ENCODE measurements at places on chromosomes 1 and 21.
A peak's percentile ranks its signal among the peaks of the same experiment; 100 is the strongest.

DNA sequence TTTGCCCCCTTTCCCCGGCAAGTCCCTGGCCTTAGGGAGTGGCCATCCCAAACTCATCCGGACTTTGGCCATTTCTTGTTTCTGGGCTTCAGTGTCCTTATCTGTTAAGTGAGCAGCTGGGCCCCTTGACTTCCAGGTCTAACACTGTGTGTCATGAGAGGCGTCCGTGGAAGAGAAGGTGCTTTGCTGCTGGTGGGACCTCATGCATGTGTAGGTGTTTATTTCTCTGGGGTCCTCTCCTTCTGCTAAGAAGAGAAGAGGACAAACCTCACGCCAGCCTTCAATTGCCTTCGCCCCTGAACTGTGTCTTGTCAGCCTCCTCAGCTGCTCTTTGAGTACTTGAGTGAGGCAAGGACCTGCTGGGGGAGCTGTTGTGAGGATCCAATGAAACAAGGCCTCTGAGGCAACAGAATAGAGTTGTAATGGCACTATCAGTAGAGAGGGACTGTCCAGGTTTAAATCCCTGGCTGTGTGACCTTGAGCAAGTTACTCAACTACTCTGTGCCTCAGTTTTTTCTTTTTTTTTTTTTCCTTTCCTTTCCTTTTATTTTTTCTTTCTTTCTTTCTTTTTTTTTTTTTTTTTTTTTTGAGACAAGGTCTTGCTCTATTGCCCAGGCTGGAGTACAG lies 72.5 kb downstream of the RUNX3 start:
- DNase-seq = no peak

DNA sequence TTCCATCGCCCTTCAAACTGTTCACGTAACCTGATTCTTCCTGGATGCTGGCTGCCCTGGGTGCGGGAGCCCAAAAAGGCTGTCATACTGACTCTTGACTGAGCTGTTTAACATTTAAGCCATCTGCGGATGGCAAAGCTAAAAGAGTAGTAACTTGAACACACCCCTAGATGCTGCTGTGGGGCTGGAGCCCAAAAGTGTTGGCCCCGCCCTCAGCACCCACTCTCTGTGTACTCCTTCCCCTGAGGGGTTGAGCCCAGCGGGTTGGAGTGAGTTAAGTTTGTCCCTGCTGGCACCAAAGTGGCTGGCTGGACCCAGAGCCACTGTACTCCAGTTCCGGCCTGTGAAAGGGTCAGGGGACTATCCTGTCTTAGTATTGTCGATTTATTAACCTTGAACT lies 640.6 kb downstream of the PTPRU start:
- DNase-seq = no peak

DNA sequence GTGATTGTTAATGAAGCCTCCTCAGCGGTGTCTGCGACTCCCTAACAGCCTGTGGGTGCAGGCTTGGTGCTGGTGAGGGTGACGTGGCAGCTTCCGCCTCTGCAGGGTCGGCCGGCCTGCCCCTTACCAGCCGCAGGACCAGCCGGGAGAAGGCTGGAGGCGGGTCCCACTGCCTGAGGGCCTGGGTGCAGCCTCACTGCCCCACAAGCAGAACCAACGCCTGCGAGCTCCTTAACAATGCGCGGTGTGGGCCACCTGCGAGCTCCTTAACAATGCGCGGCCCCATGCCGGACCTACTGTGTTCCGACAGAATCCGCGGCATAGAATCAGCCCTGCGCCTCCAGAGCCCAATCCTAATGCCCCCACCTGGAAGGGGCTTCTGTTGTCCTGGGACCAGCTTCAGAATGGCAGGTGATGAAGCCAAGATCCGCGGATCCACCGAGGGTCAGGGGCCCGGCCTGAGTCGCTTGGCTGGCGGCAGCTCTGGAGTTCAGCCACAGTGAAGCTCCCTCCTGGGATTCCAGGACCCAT lies 54.4 kb upstream of the AJAP1 start:
- DNase-seq = no peak

DNA sequence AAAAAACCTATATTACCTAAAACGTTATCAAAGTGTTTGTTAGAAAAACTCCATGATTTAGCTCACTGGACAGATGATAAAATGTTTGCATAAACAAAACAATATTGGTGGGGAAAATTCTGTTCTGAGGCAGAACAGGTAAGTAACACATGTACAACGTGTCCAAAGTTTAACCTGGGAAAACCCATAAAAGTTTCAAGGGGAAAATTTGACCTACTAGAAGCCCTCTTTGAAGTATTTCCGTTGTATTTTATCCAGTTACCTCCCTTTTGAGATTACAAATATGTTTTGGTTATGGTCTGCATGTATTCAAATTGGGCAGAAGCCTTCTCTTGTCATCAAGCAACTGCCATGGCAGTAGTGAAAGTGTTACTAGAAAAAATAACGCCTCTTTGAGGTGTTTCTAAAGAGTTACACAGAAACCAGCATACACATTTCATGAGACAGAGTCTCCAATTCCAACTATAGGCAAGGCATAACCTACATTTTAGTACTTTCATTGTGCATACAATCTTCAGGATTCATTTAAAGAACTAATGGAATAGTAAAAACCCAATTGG lies 58.0 kb upstream of the PDC start:
- DNase-seq = no peak

- no peak for DNase-seq
Observed at GRCh38 chr21:32353002-32353711, 39.7 kb downstream of the URB1 start.

- no peak for DNase-seq
Observed at GRCh38 chr1:231836227-231836893, 209.8 kb downstream of the DISC1 start.

GRCh38 chr1:179229214-179230140 lies at the start of gene ABL2:
Gene ABL2, minus strand, starts transcription at chr1:179229677. Its CDS starts 280 bp downstream, at chr1:179229397.
- peak; percentile 53 for DNase-seq

DNA sequence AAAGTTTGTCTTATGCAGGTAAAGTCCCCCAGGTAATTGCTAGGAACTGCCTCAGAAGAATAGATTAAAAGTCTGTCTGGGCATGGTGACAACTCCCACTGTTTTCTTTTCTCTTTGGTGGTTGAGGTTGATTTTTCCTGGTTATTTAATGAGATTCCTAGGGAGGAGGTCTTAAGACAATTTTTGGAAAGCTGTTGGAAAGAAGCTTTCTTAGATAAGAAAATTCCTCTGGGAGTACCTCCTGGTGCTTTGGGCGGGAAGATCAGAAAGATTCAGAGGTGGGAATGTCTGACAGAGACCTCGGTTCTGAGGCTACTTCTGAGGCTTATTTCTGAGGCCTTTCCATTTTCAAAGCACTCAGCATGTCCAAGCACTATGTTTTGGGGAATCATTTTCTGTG lies 25.0 kb upstream of the IVNS1ABP start:
- no peak for DNase-seq

- no peak for DNase-seq
Observed at GRCh38 chr1:209646558-209646957, 5.7 kb downstream of the LAMB3 start.

DNA sequence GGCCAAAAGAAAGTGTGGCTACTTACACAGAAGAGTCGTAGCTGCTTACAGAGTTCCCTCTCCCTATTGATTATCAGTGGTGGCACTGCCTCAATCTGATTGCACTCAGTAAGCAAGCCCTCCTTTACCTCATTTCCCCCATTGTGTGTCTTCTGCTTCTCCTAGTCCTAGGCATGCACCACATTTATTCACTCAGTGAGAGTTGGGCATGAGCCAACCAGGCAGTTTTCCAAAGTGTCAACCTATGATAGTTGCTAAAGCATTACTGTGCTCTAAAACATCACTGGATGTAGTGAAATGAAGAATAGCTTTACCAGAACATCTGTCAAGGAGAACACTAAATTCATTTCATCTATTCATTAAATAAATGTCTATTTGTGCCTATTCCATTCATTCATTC lies 19.3 kb downstream of the GJA5 start:
- DNase-seq = no peak

DNA sequence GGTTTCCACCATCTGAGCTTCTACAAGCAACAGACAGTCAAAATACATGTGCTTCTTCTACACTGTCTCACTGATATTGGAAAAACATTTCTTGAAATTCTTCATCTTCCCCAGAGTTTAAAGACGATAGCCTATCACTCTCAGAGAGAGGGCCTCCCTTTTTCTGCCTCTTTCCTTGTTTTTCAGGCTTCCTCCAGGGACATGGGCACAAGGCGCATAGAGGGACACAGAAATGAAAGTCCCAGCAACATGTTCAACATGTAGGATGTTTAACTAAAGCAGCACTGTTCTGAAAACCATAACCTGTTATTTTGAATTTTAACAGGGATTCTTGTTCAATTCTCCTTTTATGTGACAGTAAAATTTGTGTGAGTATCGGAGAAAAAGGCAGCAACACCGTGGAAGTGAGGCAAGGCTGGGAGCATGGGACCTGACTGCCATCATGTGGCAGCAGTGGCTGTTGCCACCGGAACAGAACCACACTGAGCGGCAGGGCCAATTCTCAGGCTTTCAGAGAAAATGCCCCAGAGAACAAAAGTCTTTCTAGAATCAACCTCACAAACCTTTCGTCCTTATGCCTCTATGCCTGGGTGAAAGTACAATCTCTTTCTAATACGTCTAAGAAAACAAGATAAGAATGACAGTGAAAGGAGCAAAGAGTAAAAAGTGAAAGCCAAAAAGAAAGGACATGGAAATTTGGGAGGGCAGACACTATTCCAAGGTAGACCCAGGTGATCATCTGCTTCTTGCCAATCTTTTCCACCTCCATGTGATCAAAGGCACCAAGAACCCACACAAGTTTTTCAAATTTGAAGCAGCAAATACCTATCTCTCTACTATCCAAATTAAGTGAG lies 54.5 kb downstream of the PCNX2 start:
- peak; percentile 10 for DNase-seq

DNA sequence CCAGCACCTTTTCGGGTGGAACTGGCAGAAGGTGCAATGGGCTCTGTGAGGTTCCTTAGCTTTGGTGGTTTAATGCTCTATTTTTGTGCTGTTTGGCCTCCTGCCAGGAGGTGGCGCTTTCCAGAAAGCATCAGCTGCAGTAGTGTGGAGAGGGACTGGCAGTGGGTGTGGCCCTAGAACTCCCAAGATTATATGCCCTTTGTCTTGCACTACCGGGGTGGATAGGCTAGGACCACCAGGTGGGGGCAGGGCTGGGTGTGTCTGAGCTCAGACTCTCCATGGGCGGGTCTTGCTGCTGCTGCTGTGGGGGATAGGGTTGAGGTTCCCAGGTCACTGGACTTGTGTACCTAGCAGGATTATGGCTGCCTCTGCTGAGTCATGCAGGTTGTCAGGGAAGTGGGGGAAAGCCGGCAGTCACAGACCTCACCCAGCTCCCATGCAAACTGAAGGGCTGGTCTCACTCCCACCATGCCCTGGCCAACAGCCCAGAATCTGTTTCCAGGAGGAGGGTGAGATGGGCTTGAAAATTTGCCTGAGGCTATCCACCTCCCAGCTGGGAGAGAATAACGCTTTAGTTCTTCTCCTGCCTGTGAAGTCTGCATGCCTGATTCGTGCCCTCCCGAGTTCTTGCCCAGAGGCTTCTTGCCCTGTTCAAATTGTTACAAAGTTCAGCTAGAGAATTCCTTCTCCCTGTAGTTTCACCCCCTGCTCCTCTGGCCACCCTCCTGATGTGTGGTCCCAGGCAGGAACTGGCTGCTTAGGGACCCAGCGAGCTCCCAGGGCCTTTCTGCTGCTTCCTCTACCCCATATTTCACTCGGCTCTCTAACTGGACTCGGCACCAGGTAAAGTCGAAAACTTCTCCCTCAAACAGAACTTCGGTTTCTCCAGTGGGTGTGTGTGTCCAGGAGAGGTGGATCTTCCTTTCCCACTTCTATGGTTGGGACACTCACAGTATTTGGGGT lies 76.5 kb upstream of the BTG3 start:
- DNase-seq = peak; percentile 65

GRCh38 chr1:164223378-164223777 lies 335.6 kb upstream of the PBX1 start:
- DNase-seq = no peak

DNA sequence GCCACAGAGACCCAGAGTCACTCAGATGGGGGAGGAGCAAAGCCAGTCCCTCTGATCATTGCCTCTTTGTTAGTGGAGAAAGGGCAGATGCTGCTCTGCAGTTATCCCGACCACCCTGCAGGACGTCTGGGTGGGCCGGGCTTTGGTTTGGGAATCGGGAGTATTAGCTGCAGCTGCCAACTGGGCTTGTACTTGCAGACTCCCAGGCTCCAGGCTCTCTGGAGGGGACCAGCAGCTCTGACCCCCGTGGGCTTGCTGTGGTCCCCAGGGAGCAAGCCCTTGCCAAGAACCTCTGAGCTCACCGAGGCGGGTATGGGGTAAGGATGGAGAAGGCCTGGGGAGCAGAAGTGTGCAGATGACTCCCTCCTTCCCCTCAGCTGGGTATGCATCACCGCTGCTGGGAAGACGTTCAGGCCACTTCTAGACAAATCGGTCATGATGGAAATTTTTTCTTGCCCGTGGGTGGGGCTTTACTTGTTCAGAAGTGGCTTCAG lies 21.6 kb downstream of the MAPKAPK2 start:
- DNase-seq = peak; percentile 73

DNA sequence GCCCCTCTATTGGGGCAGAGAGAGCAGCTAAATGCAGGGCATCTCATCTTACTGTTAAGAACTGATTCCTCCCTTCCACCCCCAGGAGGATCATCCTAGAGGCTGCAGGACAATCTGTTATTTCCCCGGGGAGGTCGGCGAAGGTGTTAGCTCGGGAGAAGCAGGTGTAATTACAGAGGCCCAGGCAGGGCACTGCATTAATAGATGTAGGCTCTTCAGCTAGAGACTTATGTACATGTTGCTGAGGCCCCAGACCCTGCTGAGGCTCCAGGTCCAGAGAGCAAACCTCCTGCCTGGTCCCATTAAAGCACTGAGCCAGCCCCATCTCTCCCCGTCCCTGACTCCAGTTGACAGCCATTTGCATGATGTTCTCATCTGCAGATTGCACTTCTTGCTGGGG lies 320.3 kb upstream of the VAMP3 start:
- no peak for DNase-seq

DNA sequence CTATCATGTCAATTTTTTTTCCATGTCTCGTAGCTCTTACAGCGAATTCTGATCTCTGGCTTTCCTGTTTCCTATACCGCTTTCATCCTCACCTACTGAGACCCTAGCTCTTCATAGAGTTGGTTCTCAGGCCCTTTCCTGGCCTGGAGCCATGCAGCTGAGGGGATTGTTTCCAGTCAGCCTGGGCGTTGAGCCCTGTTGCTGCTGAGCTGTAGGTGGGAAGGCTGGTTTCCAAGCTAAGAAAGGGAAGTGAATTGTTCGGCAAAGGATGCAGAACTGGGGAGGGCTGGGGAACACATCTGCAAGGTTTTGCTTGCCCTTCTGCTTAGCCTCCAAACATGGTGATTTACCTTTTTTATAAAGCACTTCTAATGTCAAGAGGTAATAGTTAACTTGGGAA lies 41.5 kb downstream of the SPATA46 start:
- no peak for DNase-seq

DNA sequence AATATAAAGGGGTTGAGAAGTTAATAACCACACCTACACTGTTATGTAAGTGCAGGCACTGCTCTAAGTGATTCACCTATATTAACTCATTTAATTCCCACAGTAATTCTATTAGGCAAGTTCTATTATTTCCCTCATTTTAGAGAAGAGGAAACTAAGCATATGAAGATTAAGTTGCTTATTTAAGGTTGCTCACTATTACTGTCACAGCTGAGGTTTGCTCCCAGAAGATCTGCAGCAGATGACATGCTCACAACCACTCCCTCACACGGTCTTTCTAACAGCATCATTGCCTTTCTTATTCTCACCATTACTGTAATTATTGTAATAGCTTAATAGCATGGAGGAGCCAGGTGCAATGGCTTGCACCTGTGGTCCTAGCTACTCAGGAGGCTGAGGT lies 196.4 kb upstream of the GREM2 start:
- DNase-seq = no peak

GRCh38 chr1:93362237-93362636 lies 16.5 kb downstream of the DR1 start:
- no peak for DNase-seq

GRCh38 chr1:108200687-108201051 lies 526 bp upstream of the SLC25A24 start:
- DNase-seq = peak; percentile 40

Data from activated naive CD8-positive, alpha-beta T cell treated with anti-CD3 and anti-CD28 coated beads, Interleukin-2, amount 50 U/mL, for 24 hours (primary cell).